ENCODE measurements at places on chromosomes 5 and 9. TPM values are rescaled to one million over a fixed set of nuclear protein-coding genes. Genes with fewer than 3 reads are reported as not detected.

Gene DEPDC1B
- total RNA-seq = 2.2 TPM

Gene ACTBL2
- 11.6 TPM for total RNA-seq

Gene PCDHGC5
- total RNA-seq = 10.9 TPM

Gene CCL27
- total RNA-seq = not detected

Gene PCDHGA10
- total RNA-seq = 34.0 TPM

Gene ABO
- total RNA-seq = not detected

Gene POLR3G
- 7.8 TPM for total RNA-seq

Gene TMEM203
- 30.9 TPM for total RNA-seq

Gene SLC6A3
- total RNA-seq = 0.07 TPM

Gene LRRC26
- not detected for total RNA-seq

Gene B4GALT1
- 93.1 TPM for total RNA-seq

Gene IL33
- total RNA-seq = not detected

Gene LECT2
- not detected for total RNA-seq

Gene PCDHGB4
- total RNA-seq = 13.6 TPM

Gene MYOZ3
- 5.5 TPM for total RNA-seq

Gene GRM6
- not detected for total RNA-seq

Gene GZMA
- total RNA-seq = 2.6 TPM

Gene EFNA5
- 59.3 TPM for total RNA-seq

Gene FAXDC2
- 3.6 TPM for total RNA-seq

Gene PCDHA3
- total RNA-seq = 1.1 TPM

Gene PRDM9
- total RNA-seq = not detected

Gene C9orf152
- total RNA-seq = 0.07 TPM

Gene ALDH1A1
- 2.1 TPM for total RNA-seq

Gene LHX3
- total RNA-seq = not detected

Gene RNF38
- total RNA-seq = 39.6 TPM

Gene DMRT3
- not detected for total RNA-seq

Gene CDC14B
- total RNA-seq = 21.0 TPM

Gene ZBED3
- total RNA-seq = 6.0 TPM

Gene FUBP3
- 57.6 TPM for total RNA-seq

Gene TRIM7
- 0.22 TPM for total RNA-seq

Gene SLC34A1
- not detected for total RNA-seq

Gene FCN2
- total RNA-seq = not detected

Gene DAB2
- total RNA-seq = 84.5 TPM

Gene HRH2
- 1.9 TPM for total RNA-seq

Gene PGM5
- 1.8 TPM for total RNA-seq

Gene FBN2
- 105 TPM for total RNA-seq

Gene PCDH12
- total RNA-seq = not detected

Gene PCDHGB6
- 18.4 TPM for total RNA-seq

Data from astrocyte (in vitro differentiated cells and primary cell).